ENCODE measurements at places on chromosomes 4 and X.

DNA sequence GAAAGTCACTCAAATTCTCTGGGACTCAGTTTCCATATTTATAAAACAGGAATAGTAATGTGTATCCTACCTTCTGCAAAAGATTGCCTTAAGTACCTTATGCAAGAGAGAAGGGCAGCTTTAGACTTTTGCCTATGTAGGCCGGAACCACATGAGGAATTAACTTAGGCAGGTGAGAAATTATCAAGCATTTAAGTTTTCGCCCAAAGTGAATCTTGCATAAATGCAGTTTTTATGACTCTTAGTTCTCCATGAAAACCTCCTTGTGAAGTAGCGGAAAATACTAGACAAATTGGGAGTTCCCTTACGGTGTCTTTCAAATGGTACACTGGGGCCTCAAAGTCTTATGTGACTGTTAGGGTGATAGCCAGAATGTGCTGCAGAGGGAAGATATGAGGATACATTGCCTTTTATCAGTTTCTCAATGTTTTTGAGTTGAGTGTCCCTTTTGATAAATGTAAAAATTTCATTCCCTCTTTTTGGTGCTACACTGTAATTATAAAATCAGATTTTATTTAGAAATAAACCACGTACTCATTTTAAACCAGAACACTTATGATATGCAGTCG lies 2.6 kb downstream of the SH2D1A start:
- DNase-seq: no peak

DNA sequence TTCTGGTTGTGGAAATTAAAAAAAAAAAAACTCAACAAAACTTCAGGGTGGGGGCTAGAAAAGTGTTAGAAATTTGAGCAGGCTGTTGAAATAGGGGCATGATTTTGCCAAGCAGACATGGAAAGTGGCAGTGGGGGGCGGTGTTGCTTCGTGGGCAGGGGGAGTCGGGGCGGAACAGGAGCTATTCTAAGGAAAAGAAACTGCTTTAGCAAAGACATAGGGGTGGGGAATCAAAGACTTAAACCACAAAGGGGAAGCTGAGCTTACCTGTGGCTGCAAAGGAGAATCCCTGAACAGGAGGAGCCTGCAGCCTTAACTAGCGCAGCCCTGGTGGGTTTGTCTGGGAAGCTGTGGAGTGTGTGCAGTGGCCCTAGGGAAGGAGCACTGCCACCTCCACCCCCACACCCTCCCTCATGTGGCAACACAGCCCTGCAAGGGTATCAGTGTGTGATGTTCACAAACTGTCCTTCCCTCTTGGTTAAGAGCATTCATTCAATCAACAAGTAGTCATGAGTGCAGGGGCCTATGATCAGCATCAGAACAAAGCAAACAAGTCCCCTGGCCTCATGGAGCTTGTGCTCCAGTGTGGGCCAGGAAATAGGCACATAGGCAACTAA lies 20.5 kb downstream of the SEL1L3 start:
- DNase-seq: no peak

- no peak for DNase-seq
Observed at GRCh38 chr4:98469771-98470170, 188.6 kb downstream of the TSPAN5 start.

DNA sequence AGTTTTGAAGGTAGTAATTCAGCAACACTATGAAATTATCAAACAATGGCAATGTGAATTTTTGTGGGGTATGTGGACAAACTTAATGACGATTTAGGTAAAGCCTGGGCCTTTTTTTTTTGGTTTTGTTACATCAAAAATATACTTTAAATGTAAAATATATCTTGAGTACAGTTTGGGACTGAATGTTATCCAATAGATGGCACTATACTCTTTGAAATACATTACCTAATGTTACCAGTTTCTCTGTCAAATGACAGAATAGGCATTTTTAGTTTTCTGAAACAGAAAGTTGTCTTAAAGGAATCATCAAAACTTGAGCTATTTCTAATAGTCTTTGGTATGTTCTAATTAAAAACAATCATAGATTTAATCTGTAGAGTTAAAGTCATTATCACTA lies 1651.9 kb downstream of the C4orf33 start:
- no peak for DNase-seq

- no peak for DNase-seq
Observed at GRCh38 chrX:499870-500364, 113.2 kb upstream of the PPP2R3B start.

DNA sequence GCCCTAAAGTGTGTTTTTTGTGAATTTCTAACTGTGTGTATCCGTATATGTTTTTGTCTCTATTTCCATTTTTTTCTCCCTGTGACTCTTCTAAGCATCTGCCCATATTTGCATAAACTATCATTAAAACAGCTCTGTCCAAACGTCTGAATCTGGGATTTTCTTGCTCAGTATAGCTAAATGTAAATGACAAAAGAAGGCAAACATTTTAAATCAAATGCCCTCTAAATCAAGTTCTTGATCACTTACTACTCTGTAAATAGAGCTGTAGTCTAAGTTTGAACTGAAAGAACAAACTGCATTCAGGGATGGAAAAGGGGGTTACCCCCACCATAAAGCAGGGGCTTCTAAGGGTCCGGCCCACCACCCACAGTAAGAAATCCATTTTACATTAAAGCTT lies 432.0 kb upstream of the FAM241A start:
- no peak for DNase-seq

DNA sequence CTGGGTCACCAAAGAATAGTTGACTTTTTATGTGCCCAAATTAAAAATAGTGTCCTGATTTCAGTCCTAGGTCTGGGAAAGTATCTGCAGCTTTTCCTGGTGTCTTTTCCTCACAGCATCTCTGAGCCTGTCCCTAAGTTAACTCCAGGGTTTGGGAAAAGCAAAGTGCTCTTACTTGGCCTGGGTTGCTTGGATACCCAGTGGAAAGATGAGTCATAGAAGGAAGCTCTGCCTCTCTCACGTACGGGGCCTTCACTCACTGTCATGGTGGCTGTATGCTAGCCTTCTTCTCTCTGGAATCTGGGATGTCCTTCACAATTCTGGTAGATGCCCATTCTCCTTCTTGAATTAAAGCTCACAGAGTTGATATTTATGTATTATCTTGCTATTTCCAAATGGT lies 607.3 kb downstream of the ANKRD50 start:
- no peak for DNase-seq

GRCh38 chr4:70364002-70364401 lies 3.4 kb downstream of the SMR3A start:
- DNase-seq: no peak

DNA sequence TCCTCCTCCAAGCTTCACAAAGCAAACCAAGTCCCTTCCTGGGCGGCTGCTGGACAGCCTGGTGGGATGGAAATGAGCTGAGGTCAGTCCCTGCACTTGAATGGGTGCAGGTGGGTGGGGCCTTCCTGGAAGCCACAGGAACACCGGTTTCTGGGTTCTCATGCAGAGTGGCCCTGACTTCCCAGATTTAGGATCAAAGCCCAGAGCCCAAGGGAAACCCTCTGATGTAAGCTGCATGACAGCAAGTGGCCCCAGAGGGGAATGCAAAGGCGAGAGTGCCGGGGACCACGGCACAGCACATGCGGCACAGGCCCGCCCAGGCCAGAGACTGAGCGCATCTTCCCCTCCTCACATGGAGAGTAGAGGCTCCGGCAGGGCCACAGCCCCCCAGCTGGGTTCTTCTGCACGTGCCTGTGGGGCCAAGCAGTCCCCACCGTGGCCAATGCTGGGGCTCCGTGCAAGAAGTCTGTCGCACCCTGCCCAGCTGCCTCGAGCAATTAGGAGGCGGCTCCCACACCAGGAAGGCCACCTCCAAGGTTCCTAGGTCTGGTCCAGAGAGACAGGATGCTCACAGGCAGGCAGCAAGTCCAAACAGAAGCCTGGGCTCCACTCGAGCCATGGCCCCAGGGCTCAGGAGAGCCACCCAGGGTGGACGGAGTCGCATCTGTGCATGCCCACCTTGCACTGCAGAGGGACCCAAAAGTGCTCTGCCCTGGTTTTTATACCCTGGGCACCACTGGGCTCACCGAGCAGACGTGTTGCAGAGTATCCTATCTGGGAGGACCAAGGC lies 83.0 kb downstream of the HTRA3 start:
- peak; percentile 24 for DNase-seq

GRCh38 chrX:110938977-110939732 lies 143.5 kb upstream of the CHRDL1 start:
- no peak for DNase-seq

DNA sequence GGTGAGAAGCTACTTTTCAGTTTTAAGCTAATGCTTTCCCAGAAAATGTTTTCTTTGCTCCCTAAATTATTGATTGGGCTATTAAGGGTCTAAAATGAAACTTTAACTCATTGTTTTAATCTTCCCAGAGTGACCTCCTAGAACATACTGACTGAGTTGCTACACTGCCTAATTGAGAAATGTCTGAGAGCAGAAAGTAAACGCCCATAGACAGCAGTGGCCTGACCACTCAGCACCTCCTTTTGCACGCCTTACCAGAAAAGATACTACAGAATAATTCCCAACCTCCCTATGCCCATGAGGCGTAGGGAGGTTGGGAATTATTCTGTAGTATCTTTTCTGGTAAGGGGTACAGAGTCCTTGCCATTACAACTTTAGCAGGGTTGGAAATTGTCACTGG lies 381.8 kb upstream of the LCORL start:
- no peak for DNase-seq

DNA sequence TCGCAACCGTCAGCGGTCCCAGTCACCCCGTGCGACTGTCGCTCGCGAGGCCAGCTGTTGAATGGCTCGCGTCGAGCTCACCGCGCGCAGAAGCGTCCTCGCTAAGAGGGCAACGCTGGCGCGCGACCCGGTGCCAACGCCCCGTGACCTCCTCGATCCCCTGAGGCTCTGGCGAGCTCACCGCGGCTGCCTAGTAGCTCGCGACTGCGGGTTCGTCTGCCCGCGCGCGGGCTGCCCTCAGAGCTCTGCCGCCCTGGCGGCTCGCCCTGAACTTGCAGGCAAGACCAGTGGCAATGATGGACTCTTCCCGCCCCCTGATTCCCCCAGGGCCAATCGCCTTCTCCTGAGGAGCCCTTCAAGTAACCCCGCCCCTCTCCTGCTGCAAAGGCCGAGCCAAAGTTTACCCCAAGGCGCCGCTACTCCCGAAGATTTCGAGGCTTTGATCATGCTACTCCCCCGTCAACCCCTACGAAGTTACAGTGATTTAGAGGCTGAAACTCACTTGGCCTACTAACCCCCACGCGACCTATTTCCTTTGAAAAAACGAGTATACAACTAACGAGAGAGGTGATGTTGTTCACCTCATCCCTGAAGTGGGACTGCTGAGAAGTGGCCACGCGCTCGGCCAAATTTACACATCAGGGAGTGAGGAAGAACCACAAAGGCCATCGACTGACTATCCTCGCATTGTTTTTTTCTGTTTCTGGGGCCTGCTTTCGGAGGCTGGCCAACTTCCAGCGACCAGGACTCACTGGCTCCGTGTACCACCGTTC lies 37.5 kb downstream of the PGRMC1 start:
- no peak for DNase-seq

GRCh38 chr4:77581724-77582123 lies 23.9 kb upstream of the CXCL13 start:
- DNase-seq: no peak

GRCh38 chrX:105865709-105866108 lies 43.4 kb downstream of the NRK start:
- DNase-seq: no peak

GRCh38 chr4:25767877-25768725 lies 94.7 kb downstream of the SEL1L3 start:
- DNase-seq: peak; percentile 66
